ENCODE measurements at places on chromosomes 6 and 20.

DNA sequence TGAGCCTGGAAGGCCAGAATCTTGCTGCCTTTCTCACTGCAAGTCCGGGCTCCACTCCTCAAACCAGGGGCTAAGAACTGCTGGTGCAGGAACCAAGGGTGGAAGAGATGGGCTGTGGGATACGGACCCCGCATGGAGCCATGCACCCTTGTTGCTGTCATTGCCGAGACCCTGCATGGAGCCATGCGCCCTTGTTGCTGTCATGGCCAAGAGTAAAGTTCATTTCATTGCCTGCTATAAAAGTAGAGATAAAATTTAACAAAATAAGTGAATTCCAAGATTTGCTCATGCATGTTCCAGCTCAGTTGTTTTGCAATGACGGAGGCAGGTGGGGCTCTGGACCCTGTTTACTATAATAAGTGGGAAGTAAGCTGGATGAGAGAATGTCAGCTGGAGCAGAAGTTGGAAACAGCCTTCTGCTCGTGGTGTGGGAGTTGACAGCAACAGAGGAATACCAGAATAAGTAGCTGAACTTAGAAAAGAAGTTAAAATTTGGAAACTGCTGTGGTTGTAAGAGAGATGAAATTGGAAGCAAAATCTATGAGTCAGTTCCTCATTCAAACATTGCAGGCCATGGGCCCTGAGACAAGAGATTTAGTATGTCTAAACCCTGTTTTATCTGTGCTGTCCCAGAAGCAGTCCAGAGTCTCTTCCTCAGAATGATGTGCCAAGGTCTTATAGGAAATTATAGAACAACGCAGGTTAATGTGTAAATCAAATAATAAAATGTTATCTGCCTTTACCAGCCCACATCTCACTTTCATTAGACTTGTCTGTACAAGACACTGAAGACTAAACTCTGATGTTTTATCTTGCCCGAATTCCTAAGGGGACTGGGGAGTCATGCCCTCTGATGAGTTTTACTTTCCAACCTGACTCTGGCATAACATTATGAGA, 15.8 kb upstream of the THBS2 start:
- no peak for DNase-seq

- no peak for DNase-seq
Measured at GRCh38 chr6:108118810-108119768, 44.5 kb upstream of the OSTM1 start.

GRCh38 chr20:25553819-25554296, 31.5 kb downstream of the NINL start:
- no peak for DNase-seq

DNA sequence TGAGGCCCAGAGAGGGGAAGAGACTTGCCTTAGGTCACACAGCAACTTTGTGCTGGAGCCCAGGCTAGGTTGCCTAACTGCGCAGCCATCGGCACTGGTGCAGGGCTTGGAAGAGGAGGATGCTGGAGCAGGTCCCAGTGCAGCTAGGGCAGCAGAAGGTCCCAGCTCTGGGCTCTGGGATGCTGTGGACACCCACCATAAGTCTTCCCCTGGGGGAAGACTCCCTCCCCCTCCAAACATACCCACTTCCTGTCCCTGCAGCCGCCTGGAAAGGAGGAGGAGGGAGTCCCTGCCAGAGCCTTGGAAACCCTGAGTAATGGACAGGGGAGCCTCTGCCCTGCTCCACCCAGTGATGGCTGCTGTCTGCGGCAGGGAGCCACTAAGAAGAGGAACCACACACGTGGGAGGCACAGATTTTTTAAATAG, 93.6 kb downstream of the NCR2 start:
- no peak for DNase-seq

DNA sequence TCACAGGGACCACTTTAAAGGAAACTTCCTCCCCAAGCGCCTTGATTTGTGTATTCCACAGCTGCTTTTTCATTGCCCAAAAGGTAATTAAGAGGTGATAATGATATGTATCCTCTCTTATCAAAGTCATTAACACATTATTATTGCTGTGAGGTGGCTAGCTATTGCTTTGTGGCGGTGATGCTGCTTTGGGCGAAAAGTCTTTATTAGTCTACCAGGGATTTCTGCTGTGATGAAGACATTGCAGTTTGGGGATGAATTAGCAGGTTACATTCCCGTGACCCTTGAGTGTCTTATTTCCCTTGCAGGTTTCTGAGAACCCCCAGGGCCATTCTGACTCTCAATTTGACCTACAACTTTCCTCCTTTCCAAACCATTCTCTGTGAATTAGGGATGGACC, 143.4 kb upstream of the SOX4 start:
- DNase-seq, result no peak

DNA sequence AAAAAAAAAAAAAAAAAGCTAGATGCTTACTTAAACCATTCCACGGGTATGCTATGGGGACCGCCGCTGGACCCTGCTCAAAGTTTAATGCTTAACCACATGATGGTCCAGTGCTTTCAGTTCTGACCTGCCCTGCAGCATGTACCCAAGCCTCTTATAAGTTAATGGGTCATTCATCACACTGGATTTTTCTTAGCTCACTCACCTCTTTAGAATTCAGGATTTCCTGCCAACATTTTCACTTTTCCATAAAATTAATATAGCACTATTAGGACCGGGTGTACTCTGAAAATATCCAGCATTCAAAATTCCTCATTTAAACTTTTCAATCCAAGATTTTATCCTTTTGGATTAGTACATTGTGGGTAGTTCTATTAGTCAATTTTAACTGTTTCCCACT, 140.8 kb downstream of the ALDH8A1 start:
- no peak for DNase-seq

DNA sequence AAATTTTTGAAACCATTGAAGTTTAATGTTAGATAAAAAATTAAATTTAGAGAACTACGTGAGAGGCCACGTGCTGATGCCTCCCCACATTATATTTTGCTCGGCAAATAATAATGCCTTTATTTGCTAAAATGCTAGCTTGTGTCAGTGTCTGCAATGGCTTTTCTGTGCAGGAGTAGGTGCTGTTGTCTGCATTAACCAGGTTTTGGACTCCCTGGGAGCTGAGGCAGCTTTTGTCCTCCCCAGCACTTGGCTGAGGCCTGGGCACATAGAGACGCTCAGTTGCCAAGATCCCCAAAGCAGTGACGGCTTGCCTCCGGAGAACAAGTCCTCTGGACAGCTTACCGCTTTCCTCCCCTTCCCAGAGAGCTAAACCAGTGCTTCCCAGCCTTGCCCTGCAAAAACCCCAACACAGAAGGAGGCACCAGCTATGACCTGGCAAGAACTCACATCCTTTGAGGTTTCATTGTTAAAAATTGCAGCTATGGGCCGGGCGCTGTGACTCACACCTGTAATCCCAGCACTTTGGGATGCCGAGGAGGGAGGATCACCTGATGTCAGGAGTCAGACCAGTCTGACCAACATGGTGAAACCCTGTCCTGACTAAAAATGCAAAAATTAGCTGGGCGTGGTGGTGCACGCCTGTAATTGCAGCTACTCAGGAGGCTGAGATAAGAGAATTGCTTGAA, 59.9 kb downstream of the KAT14 start:
- DNase-seq, result no peak

- no peak for DNase-seq
Measured at GRCh38 chr6:167872538-167873210, 46.0 kb downstream of the AFDN start.

DNA sequence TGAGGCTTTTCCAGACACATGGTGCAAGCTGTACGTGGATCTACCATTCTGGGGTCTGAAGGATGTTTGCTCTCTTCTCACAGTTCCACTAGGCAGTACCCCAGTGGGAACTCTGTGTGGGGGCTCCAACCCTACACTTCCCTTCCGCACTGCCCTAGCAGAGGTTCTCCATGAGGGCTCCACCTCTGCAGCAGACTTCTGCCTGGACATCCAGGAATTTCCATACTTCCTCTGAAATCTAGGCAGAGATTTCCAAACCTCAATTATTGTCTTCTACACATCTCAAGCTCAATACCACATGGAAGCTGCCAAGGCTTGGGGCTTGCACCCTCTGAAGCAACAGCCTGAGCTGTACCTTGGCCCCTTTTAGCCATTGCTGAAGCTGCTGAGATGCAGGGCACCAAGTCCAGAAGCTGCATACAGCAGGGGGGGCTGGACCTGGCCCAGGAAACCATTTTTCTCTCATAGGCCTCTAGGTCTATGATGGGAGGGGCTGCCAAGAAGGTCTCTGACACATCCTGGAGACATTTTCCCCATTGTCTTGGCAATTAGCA, 11.6 kb downstream of the PDSS2 start:
- DNase-seq, result no peak

- DNase-seq, result no peak
Measured at GRCh38 chr6:32716396-32716795, 24.8 kb upstream of the HLA-DQA2 start.

- no peak for DNase-seq
Measured at GRCh38 chr20:57417830-57418780, 26.9 kb downstream of the RBM38 start.

DNA sequence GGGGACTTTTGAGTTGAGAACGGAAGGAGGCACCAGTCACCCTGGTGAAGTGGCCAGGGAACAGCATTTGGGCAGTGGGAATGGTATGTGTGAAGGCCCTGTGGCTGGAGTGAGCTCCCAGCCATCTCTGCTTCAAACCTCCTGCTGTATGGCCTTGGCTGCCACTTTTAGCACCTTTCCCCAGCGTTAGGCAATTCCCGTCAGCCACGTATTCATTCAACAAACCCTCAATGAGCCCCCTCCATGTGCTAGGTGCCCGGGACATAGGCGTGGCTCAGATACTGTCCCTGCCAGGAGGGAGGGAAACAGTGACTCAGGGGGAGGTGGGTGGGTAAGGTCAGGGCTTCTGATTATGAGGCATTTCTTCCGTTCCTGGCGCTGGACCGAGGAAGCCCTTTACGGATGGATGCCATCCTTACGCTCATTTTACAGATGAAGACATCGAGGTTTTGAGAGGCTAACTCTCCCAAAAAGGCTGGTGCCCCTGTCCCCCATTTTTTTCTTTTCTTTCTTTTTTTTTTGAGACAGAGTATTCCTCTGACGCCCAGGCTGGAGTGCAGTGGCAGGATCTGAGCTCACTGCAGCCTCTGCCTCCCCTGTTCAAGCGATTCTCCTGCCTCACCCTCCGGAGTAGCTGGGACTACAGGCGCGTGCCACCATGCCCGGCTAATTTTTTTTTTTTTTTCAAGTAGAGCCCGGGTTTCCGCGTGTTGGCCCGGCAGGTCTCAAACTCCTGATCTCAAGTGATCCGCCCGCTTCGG, 37.5 kb downstream of the SRC start:
- DNase-seq, result no peak

GRCh38 chr6:53148684-53149083, at the start of gene GCM1:
Gene GCM1 (minus strand): TSS chr6:53148841. CDS start chr6:53145632, 3,209 bp downstream.
- no peak for DNase-seq

GRCh38 chr6:47241742-47242482, 67.8 kb downstream of the TNFRSF21 start:
- DNase-seq, result no peak

DNA sequence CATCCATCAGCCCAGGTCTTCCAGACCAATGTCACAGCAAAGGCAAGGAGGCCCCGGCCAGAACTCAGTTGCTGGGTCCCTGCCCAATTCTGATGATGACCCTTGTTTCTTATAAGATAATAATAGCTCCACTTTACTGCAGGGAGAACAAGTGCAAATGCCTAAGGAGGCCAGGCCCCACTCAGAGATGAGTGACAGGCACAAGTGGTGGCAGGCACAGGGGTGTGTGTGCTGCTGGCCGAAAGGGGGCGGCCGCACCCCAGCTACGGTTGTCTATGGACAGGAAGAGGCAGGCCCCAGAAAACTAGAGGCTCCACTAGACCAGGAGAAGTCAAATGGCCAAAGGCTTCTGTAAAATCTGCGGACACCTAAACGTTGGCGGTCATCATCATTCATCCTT, 28.6 kb downstream of the GNAS-AS1 start:
- no peak for DNase-seq

GRCh38 chr6:118787724-118788423, 106.1 kb upstream of the ASF1A start:
- DNase-seq, result no peak

DNA sequence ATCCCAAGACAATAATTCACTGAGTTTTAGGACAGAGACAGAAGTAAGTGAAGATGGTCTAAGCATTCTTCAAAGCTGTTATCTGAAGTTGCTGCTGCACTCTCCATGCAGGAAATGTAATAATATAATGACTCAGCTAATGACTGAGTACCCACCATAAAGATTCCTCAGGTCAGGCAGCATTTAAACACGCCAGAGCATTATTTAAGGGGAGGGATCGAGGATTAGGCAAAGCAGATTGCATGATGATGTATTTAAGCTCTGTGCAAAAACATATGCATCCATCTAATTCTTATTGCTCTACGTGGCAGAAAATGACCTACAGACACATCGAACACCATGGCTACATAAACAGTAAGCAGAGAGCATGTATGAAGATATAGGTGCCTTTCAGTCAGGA, 216.4 kb downstream of the UNC5CL start:
- no peak for DNase-seq

DNA sequence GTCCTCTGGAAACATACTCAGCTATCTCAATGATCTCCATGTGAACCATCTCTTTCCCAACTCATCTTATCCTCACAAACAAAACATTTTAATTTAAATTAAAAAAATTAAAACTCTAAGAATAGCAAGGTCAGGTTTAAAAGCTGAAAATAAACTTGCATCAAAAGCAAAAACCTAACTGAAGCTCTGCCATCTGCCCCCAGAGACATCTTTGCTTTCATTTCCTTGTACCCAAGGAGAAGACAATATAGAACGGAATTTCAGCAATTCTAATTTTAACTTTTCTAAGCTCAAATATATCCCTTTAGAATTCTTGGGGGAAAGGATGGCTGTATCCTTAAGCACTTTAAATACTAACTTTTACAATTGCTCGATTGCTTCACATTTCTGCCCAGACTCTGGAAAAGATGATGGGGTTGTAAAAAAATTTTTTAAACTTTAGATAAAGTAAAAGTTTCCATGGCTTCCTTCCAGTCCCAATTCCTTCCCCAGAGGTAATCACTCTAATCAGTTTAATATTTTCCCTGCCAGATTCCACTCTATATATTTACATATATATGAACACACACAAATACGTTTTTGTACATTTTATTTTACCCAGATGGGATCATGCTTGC, 69.2 kb upstream of the SMIM29 start:
- DNase-seq, result no peak

Measured in cerebellar nuclear complex (tissue), 1 donor.